ENCODE measurements at places on chromosomes 4 and X.

DNA sequence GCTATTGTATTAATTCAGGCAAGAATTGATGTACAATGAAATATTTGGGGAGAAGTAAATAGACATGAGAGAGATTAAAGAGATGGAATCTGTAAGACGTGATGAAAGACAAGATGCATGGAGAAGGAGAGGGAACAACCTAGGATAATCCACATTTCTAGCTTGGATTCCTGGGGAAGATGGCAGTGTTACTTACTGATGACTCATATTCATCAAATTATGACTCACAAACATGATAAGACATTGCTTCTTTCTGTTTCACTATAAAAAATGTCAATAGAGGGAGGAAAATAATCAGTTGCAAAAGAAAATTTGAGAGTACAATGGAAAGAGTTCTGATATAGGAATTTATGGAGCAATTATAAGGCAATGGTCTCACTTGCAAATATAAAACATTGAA lies 104.1 kb upstream of the BMP3 start:
- H3K27me3 ChIP-seq = no peaks in the 10 kb centered on the region
- no peak overlapping the region for H3K4me3 ChIP-seq
- no peaks in the 10 kb centered on the region for H3K36me3 ChIP-seq
- DNase-seq = no peak
- no peak overlapping the region for H3K27ac ChIP-seq

DNA sequence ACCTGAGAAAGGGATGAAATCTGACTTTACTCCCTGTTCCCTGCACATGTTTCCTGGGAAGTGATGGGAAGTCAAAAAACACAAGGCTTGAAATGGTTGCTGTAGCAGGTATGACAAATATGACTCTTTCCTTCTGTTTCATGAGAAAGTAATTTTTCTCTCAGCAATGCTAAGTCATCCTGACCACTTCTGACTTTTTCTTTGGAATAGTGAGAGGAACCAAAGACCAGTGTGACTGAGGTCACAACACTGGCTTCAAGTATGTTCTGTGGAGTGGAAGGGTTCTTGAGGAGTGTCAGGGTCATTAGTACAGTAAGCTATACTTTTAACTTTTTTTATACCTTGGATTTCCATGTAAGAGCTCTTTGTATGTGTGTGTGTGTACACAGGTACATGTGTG lies 225.3 kb downstream of the PPP3CA start:
- H3K27me3 ChIP-seq = no peaks in the 10 kb centered on the region
- H3K4me3 ChIP-seq = no peak overlapping the region
- no peaks in the 10 kb centered on the region for H3K36me3 ChIP-seq

DNA sequence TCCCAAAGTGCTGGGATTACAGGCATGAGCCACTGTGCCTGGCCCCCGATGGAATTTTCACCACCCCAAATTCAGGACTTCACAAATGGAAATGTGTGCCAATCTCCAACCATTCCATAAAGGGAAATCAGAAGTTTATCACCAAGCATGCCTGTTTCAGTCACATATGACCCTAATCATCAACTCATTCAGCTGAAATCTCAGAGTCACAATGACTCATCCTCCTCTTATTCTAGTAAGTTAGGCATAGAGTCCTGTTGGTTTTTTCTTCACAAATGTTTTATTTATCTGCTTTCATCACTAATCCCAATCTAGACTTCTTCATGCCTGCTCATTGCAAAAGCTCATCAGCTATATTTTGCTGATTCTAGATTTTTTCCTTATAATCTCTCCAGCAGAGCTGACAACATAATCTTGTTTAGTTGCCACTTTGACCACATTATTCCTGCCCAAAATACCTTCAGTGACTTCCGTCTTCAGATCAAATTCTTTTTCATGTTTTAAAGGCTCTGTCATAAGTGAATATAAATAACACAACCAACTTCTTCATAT lies 83.3 kb downstream of the SLC7A11 start:
- DNase-seq = no peak
- no peak overlapping the region for H3K4me3 ChIP-seq
- H3K36me3 ChIP-seq = no peaks in the 10 kb centered on the region
- H3K27ac ChIP-seq = no peak overlapping the region
- H3K27me3 ChIP-seq = no peaks in the 10 kb centered on the region
- H3K4me1 ChIP-seq = no peaks in the 10 kb centered on the region

GRCh38 chrX:43964936-43965335 lies 8.3 kb downstream of the NDP start:
- no peak overlapping the region for H3K27ac ChIP-seq
- no peaks in the 10 kb centered on the region for H3K4me1 ChIP-seq
- H3K27me3 ChIP-seq = no peaks in the 10 kb centered on the region

GRCh38 chrX:12042615-12043014 lies 95.7 kb upstream of the FRMPD4 start:
- H3K27ac ChIP-seq = no peak overlapping the region
- H3K36me3 ChIP-seq = no peaks in the 10 kb centered on the region
- no peaks in the 10 kb centered on the region for H3K27me3 ChIP-seq
- H3K4me1 ChIP-seq = no peaks in the 10 kb centered on the region

DNA sequence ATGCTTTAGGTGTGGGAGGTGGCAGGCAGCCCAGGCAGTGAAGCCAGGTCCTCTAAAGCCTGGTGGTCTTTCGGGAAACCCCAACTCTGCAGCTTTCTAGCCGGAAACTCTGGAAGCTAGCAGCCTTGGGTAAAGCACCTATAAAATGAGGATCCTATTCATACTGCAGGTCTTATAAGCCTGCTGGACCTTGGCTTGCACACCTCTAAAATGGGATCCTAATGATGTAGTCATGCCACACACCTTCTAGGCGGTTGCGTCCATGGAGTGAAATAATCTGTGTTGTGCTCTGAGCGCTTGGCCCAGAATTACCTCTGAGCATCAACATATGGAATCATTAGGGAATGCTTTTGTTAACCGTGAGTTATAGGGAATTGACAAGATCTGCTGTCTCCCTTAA lies 36.0 kb upstream of the STS start:
- H3K36me3 ChIP-seq = no peaks in the 10 kb centered on the region
- no peak overlapping the region for H3K4me3 ChIP-seq
- H3K4me1 ChIP-seq = peaks cover 13% of the 10 kb centered on the region
- H3K27ac ChIP-seq = no peak overlapping the region

- no peaks in the 10 kb centered on the region for H3K4me1 ChIP-seq
- no peaks in the 10 kb centered on the region for H3K27me3 ChIP-seq
- no peaks in the 10 kb centered on the region for H3K36me3 ChIP-seq
- H3K27ac ChIP-seq = no peak overlapping the region
- H3K4me3 ChIP-seq = no peak overlapping the region
Measured at GRCh38 chrX:29530501-29530900, 684.9 kb upstream of the MAGEB2 start.

DNA sequence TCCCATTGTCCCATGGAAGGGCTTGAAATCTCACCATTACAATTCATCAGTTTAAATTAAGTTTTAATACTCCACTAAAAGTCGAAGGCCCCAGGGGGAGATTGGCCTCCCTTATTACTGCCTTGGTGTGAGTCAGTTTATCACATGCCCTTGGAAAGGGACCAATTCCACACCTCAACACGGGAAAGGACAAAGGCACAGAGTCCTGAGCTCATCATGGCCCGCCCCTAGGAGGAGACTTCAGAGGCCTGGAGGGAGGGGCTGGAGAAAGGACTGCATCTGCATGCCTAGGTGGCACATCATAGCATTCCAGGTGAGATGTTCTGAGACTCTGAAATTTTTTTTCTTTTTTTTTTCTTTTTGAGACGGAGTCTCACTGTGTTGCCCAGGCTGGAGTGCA lies 2.8 kb upstream of the SEL1L3 start:
- H3K27me3 ChIP-seq = no peaks in the 10 kb centered on the region
- peak overlapping the region; percentile 83 for H3K27ac ChIP-seq
- no peak overlapping the region for H3K4me3 ChIP-seq

DNA sequence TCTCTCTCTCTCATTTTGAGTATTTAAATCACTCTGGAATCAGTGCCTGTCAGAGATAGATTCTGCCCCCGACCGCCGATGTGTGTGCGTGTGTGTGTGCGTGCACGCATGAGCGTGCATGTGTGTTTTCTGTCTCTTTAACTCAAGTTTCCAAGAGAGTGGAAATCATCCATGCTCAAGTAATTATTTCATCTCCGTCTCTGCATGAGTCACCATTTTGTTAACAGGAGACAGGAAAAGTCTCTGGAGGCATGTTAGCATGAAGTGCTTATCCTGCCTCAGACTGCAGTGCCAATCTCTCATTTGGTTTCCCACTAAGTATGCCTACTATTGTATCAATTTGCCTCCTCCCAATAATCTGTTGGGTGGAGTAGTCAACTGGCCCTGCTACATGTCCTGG lies 182.9 kb upstream of the NHS start:
- no peaks in the 10 kb centered on the region for H3K36me3 ChIP-seq
- no peak for DNase-seq
- no peak overlapping the region for H3K27ac ChIP-seq
- no peaks in the 10 kb centered on the region for H3K4me1 ChIP-seq
- no peaks in the 10 kb centered on the region for H3K27me3 ChIP-seq
- no peak overlapping the region for H3K4me3 ChIP-seq

DNA sequence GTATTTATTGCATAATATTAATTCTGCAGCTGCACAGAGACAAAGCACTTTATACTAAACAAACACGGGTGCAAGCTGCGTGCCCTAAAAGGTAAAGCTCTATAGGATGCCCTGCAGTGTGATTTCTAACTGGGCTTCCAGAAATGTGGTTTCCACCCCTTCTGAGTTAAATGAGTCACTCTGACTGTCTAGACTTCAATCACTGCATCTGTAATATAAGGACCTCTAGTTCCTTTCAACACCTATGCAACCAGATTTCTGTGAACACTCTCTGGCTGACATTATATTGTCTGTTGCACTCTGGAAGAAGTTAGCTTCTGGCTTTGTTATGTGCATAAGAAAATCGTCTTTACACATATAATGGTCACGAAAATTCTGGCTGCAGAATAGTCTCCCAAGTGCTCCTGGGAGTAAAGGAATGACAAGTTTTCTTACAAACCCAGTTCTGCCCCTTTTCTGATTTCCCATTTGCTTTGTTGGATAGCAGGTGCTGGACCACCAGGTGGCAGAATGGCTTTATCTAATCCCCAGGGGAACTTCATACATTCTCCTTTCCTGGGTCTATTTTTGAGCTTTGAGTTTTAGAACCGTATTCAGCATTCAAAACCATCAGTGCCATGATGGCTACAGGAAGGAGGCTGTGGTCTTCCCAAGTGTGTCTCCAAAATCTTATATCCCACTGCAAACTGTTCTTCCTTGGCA lies 842.2 kb downstream of the STIM2 start:
- H3K27me3 ChIP-seq = no peaks in the 10 kb centered on the region
- DNase-seq = no peak
- no peak overlapping the region for H3K4me3 ChIP-seq
- no peak overlapping the region for H3K27ac ChIP-seq
- H3K4me1 ChIP-seq = no peaks in the 10 kb centered on the region

DNA sequence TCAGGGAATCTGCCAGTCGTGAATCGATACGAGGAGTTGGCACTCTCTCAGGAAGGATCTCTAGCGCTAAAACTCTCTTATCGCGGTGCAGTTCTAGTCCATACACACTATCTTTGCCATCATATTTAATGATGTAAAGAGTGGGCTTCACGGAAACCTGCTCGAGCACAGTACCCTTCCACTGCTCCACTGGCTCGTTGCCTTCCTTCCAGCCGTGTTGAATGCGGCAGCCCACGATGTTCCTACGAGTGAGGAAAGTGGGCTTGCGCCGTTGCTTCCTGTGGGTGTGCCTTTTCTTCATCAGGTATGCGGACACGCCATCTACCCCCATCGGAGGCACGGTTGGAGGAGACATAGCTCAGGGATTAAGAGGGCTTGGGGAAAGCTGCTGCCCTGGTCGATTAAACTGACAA lies 661 bp downstream of the SPIN4 start:
- H3K36me3 ChIP-seq = no peaks in the 10 kb centered on the region
- DNase-seq = peak; percentile 36
- no peaks in the 10 kb centered on the region for H3K4me1 ChIP-seq
- peak overlapping the region; percentile 88 for H3K27ac ChIP-seq
- H3K4me3 ChIP-seq = peak overlapping the region; percentile 40

DNA sequence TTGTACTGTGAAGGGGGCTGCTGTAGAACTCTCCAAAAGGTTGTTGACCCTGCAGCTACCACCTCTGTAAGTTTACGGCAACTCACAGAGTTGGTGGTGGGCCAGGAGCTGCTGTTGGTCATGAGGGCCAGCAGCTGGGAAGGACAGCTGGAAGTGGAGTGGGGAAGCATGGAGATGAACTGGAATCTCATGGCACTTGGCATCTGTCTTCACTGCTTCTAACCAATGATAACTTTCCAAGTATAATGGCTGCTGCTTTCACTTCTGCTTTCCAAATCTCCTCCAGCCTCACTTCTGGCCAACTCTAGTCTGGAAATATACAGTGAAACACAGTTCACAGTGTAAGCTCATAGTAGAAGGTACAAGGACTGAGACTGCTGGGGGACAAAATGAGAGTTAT lies 126.5 kb upstream of the INTU start:
- DNase-seq = no peak
- no peak overlapping the region for H3K27ac ChIP-seq
- H3K4me3 ChIP-seq = no peak overlapping the region
- H3K27me3 ChIP-seq = no peaks in the 10 kb centered on the region

GRCh38 chrX:15916704-15917084 lies 62.1 kb upstream of the AP1S2 start:
- H3K27ac ChIP-seq = no peak overlapping the region
- no peaks in the 10 kb centered on the region for H3K27me3 ChIP-seq
- DNase-seq = no peak
- no peaks in the 10 kb centered on the region for H3K36me3 ChIP-seq

DNA sequence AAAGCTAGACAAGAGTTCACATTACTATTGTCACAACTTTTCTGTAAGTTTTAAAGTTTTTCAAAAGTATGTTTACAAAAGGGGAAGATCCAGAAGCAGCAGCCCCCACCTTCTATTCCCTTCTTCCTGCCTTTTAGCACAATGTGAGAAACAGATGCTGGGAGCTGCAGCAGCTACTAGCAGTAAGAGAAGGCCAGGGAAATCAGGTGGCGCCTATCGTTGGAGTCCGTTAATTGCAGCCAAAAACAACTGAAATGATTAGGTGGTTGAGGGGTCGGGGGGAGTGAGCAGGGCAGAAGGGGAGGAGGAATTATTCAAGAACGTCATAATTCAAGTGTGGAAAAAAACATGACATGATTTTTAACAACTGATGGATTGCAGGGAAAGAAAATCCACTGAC lies 27.4 kb downstream of the FRYL start:
- H3K4me3 ChIP-seq = no peak overlapping the region
- H3K36me3 ChIP-seq = no peaks in the 10 kb centered on the region
- no peak overlapping the region for H3K27ac ChIP-seq
- H3K4me1 ChIP-seq = peaks cover 22% of the 10 kb centered on the region

GRCh38 chr4:15805583-15806517 lies 27.7 kb downstream of the CD38 start:
- DNase-seq = no peak
- H3K4me1 ChIP-seq = no peaks in the 10 kb centered on the region
- H3K36me3 ChIP-seq = no peaks in the 10 kb centered on the region
- no peaks in the 10 kb centered on the region for H3K27me3 ChIP-seq
- H3K4me3 ChIP-seq = no peak overlapping the region

- no peak for DNase-seq
- no peak overlapping the region for H3K4me3 ChIP-seq
- no peak overlapping the region for H3K27ac ChIP-seq
Measured at GRCh38 chrX:42515939-42516338, 262.0 kb downstream of the PPP1R2C start.

- no peaks in the 10 kb centered on the region for H3K36me3 ChIP-seq
- DNase-seq = no peak
- no peak overlapping the region for H3K27ac ChIP-seq
Measured at GRCh38 chr4:52250154-52250553, 199.1 kb downstream of the SPATA18 start.

- H3K27me3 ChIP-seq = no peaks in the 10 kb centered on the region
- no peaks in the 10 kb centered on the region for H3K36me3 ChIP-seq
- no peak overlapping the region for H3K27ac ChIP-seq
- H3K4me1 ChIP-seq = no peaks in the 10 kb centered on the region
Measured at GRCh38 chr4:6122496-6122895, 77.9 kb downstream of the JAKMIP1 start.
